NCI-H1105 treated with DMSO at 0.1 percent for 48 hours (cell line): ENCODE measurements at places on chromosomes 3 and 15.

DNA sequence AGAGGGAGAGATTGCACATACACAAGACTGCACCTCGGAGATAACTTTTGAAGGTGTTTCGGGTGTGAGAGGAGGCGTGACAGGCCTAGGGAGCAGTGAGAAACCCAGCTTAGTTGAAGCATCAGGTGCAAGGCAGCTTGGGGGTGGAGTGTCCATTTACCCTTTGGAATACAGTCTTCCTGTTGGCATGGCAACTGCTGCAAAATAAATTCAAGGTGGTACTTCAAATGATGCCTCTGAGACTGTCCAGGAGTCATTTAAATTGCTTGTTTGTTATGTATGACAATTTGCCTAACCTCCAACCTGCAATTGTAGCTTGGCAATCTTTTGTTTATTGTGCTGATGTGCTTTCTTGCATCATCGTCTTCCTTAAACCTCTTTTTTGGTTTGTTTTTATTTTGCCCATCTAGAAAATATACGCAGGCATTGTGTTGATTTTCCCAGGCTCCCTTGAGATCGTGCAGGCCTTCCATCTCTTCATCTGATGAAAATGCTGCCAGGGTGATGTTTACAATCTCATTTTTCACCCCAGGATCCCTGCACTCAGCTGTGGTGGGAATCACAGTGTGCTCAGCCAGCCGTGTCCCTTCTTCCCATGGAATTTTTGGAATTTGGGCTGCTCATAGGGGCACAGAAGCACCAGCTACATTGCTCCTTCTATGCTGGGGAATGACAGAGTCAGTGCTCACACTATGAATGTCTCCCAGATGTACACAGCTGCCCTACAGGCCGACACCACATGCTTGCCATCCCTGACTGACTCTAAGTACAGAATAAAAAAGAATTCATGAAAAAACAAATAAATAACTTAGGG lies 583.1 kb upstream of the CFAP20DC start:
- DNase-seq: no peak

DNA sequence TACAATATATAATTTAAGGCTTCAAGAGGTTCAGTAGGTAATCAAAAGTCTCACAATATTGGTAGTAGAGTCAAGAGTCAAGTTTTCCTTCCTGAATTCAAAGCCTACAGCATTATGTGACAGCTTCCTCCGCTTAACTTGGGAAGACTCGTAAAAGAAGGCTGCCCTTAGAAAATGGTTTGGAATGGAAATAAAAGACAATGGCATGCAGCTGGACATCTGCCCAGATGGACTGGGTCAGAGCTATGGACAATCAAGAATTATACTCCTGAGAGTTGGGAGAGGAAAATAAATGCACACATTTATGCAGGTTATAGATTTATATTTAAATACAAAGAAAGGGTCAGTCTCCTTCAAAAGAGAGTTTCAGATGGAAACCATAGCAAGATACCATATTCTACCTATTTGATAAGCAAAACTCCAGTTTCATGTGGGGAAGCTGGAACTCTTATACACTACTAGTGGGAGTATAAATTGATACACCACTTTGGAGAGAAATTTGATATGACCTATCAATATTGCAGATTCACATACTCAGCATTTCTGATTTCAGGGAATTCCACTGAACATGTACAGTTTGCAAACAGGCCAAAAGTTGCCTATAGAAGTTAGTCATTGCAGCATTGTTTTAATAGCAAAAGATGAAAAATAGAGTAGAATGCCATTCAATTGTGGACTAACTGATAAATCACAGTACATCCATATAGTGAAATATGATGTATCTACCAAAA lies 6.1 kb downstream of the CRYBG3 start:
- no peak for DNase-seq

DNA sequence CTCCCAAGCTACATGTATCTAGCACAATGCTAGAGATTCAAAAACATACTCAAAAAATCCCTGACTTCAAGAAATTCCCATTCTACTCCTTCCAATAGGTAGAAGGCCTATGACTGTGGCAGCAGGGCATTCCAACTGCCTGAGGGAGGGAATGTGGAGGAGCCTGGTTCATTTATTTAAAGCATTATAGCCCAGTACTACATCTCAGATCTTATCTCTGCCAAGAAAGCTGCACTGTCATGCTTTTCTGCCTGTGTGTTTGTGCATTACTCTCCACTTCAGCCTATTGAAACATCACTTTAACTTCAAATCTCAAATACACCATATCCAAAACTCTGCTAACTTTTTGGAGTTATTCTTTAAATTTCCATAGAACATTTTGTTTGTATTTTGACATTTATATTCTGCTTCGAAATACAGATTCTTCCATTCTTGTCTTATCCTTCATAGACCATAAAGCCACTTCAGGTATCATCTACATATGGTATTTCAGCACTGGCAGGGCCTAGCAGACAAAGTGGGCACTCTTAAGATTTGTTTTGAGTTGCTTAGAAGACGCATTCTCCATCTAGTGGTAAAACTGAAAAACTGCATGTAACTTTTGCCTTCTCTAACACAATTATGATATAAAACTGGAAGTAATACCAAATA lies 59.1 kb upstream of the NEDD4 start:
- DNase-seq: peak; percentile 47

GRCh38 chr15:25712961-25713355 lies 150.2 kb downstream of the ATP10A start:
- DNase-seq: no peak

- no peak for DNase-seq
Observed at GRCh38 chr15:48702569-48703236, 57.2 kb upstream of the FBN1 start.

GRCh38 chr15:68408971-68409370 lies 23.0 kb downstream of the ITGA11 start:
- no peak for DNase-seq

DNA sequence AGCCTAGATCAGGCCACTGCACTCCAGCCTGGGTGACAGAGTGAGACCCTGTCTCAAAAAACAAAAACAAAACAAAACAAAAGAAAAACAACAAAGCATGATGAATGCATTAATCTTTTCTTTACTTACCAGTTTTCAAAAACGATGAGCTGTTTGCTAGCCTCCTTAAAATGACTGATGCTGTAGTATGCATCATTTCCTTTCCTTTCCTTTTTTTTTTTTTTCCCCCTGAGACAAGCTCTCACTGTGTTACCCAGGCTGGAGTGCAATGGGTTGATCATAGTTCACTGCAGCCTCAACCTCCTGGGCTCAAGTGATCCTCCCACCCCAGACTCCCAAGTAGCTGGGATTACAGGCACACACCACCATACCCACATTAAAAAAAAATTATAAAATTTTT lies 202.0 kb downstream of the ADAMTSL3 start:
- DNase-seq: no peak

DNA sequence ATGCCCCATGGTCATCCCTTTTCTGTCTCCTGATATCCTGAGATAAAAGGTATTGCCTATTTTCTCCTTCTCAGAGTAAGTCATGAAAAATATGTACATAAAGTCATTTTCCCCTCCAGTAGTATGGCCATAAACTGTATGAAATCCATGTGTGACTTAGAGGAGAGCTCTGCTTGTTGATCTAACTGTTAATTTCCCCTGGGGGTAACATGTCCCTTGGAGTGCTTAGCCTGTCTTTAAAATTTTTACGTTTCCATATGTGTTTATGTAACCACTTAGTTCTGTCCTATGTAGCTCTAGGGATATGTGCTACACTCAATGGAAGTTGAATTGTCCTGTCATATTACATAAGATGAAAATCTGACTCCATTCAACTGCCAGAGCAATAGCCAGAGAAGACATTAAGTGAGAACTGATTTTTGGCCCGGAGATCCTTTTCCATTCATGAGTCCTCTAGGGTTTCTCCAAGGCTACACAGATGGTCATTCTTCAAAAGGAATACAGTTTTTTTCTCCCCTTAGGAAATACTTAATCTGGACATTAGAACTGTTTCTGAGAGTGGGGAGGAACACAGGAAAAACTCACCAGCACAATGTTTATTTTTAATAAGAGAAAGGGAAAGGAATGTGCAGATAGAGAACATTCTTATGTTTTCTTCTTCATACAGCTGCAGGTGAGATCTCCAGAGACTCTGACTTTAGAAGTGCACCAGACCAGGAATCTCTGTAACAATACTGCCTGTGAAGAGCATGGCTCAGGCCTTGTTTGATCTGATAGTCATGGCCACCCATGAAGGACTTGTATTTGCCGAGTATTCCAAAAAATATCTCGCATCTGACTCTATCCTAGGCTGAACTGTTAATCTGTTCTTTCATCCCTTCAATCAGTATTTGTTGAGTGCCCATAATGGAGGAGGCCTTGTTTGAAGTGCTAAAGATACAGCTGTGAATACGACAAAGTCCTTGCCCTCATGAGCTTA lies 29.8 kb upstream of the CLRN1 start:
- DNase-seq: no peak

DNA sequence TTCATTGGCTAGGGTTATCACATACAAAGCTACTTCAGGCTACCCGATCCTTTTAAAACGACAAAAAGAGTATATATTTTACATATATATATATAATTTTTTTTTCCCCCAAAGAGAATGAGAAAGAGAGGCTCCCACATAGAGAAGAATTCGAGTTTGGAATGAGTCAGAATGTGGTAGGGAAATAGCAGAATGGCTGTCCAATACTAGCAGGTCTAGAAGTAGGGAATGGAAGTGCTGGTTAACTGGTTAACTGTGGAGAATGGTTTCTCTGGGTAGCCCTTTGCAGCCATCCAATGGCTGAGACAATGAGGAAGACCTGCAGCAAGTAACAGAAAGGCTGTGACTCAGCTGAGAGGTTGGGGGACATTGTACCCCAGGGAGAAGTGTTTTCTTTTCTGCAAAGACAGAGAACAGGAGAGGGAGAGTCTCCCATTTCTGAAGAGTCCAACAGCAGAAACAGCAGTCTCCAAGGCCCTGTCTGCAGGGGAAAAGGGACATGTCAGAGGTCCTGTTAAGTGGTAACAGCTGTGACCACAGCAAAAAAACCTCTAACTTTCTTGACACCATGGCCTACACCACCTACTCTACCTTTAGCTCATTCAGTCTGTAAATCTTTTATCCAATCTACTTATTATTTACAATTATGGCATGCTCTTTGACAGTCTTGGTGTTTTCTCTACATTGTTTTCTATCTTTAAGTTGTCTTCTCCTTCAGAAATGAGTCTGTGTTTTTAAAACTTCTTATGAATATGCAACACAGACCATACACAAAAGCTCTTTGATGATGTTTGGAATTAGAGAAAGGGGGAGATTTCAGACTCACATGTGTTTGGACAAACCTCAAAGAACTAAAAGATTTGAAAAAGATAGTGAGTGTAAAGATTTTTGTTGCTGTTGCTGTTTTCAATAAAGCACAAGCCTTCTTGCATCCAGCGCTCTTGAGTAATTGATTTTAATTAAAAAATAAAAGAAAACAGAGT lies 116.1 kb upstream of the SLC7A14 start:
- DNase-seq: no peak

DNA sequence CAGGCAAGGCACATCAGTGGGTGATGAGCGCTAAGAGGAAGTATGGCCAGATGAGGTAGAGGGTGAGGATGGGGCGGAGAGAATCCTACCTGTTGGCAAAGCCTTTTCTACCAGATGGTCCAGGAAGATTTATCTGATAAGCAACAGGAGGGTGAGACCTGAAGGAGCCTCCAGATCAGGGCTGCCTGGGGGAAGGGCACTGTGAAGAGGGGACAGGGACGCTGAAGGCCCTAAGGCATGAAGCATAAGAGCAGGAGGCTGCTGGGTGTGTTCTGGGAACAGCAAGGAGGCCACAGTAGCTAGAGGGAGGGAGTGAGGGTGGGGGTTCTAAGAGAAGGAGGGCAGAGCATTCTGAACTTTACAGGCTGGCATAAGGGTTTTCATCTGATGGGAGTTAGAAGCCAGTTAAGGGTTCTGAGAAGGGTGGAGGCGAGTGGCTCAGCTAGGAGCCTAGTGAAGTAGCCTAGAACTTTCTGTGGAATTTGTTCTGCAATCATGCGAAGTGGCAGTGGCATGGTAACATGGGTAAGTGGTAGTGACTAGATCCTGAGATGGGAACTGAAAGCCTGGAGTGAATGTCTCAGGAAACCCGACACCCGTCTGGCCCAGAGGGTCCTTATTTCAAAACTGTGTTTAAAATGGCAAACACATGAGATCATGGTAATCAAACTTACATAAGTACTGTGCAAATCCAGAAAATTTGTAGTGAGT lies 29.9 kb downstream of the CGNL1 start:
- DNase-seq: peak; percentile 14

DNA sequence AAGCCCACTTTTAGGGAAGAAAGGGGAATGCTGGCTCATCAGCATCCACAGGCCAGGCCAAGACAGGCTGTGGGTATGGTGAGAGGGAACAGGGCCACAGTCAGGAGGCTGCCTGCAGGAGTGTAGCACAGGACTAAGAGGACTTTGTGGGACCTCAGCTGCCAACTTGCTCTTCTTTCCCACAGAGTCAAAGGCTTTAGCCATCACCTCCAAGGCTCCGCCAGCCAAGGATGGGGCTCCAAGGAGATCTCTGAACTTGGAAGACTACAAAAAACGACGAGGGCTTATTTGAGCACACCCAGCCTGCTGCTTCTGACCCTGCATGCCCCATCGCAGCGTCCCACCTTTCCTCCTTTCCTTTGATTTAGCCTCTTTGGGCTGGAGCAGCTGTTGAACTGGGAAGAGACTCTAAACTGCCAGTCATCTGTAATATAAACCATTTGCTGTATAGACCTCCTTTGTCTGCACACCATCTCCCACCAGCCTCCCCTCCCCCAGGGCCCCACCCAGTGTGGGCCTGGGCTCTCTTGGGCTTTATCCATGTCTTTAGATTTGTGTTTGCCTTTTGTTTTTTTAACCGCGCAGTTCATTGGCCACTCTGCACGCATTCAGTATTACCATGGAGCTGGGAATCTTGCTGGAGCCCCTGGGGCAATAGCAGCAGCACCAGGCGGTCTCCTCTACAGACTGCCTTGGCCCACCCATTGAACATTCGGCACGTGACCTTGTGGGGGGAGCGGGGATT lies 13.1 kb upstream of the ITPKA start:
- no peak for DNase-seq

DNA sequence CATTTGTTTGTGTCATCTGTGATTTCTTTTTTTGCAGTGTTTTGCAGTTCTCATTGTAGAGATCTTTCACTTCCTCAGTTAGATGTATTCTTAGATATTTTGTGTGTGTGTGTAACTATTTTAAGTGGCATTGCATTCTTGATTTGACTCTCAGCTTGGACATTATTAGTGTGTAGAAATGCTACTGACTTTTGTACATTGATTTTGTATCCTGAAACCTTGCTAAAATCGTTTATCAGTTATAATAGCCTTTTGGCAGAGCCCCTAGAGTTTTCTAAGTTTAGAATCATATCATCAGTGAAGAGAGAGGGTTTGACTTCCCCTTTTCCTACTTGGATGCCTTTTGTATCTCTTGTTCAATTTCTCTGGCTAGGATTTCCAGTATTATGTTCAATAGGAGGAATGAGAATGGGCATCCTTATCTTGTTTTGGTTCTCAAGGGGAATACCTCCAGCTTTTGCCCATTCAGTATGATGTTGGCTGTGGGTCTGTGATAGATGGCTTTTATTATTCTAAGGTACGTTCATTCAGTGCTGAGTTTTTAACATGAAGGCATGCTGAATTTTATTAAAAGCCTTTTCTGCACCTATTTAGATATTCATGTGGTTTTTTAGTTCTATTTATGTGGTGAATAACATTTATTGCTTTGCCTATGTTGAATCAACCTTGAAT lies 211.7 kb downstream of the MBNL1 start:
- no peak for DNase-seq
